Retina (tissue), 1 donor: ENCODE measurements at places on chromosomes 5 and 9.

GRCh38 chr9:136204838-136205706 is at the start of gene LHX3:
Gene LHX3 (minus strand): TSS chr9:136205128. CDS start chr9:136205012, 116 bp downstream.
- no peak for DNase-seq

- DNase-seq = no peak
These were observed 26.4 kb downstream of the ERAP1 start for GRCh38 chr5:96781031-96781971.

- no peak for DNase-seq
These were observed 3.5 kb downstream of the OR2V1 start for GRCh38 chr5:181127456-181127855.

- DNase-seq = no peak
These were observed 7.4 kb upstream of the ADAM19 start for GRCh38 chr5:157582731-157583620.

- DNase-seq = no peak
These were observed 9.4 kb downstream of the SRD5A1 start for GRCh38 chr5:6642655-6643054.

GRCh38 chr9:99303177-99303576 is 81.1 kb downstream of the SEC61B start:
- no peak for DNase-seq

- DNase-seq = no peak
These were observed 113.8 kb downstream of the RAPGEF6 start for GRCh38 chr5:131521252-131521651.

DNA sequence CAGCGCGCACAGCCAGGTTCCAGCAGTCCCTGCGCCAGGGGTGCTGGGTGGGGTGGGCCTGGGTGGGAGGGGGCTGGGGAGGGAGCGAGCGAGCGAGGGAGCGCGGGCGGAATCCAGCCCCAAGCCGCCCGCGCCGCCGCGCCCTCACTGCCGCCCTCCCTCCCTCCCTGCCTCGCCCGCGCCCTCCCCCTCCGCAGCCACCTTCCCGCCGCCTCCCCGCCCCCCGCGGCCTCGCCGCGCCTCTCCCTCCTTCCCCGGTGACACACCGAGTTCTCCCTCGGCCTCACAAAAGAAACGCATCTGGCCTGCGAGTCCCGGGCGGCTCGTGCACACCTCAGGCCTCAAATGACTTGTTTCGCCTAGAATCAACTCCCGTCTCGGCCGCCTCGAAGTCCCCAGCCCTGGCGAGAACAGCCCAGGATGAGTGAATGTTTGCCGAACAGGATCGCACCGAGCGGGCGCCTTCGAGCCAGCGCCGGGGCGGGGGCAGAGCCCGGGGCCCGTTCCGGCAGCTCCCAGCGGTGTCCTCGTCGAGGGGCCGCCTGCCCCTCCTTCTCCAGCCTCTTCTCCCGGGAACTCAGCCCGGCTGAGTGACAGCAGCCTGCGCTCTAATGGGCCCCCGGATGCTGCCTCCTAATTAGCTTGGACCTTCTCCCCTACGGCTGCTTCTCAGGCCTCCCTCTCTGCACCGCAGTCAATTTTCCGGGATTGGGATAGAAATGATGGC is 371 bp upstream of the PITX1 start:
- peak; percentile 83 for DNase-seq

DNA sequence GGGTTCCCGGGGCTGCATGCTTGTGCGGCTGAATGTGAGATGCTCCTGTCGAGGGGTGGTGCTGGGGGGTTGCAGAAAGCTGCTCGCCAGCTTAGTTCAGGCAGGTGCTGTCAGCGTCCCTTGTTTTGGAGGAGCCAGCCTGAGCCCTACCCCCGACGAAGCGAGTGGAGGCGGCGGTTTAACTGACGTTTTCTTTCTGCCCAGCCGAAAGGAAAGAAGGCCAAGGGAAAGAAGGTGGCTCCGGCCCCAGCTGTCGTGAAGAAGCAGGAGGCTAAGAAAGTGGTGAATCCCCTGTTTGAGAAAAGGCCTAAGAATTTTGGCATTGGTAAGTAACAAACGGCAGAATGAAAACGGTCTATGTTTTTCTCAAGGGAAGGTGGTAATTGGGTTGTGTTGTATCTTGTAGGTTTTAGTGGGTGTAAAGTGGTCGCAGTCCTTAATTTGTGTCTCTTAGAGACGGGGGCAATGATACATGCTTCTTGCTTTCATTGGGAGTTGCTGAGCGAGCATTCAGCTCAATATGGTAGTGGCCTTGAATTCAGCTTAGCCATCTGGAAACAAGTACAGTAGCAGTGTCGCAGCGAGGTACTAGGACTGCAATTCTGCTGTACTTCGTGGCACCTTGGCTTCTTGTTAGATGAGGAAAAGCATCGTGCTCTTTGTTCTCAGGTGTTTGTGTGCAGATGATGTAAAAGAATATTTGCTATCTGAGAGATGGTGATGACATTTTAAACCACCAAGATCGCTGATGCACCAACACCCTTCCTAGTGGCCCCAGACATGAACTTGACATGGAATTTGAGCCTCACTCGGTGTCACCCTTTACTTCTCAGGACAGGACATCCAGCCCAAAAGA is 928 bp downstream of the RPL7A start:
- DNase-seq = no peak

DNA sequence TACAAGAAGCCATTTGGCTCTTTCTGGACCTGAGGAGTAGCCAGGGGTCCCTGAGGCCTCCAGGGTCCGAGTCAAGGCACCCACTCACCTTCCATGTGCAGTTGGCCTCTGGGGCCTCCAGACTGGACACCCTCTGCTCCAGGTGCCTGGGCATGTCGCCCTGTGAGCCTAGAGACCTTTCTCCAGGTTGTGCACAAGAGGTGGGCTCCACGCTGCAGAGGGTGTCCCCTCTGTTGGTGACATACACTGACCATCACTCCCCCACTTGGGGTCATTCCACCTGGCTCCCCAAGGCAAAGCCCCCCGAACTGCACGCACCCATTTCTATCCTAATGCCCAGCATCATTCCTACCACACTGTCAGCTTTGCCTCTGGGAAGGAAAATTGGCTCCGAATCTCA is 48.8 kb downstream of the RASGEF1C start:
- DNase-seq = no peak

DNA sequence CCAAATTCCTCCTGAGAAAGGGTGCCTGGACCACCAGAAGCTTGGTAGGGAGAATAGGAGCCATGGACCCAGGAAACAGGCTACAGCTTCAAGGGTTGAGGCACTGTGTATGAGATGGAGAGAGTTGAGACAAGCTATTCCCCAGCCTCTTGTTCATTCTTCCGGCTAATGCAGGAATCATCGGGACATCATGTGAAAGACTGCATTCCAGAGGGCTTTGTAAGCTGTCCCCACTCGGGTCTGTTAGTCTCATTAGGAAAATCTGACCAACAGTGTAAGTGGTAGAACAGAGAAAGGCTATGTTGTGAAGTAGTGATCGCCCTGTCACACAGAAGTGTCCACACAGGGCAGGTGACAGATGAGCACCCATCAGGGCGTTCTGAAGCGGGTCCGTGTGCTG is 81.4 kb downstream of the GABBR2 start:
- peak; percentile 63 for DNase-seq

GRCh38 chr5:115333164-115333563 is 36.7 kb upstream of the CCDC112 start:
- DNase-seq = no peak

- DNase-seq = peak; percentile 27
These were observed 47.1 kb upstream of the POU4F3 start for GRCh38 chr5:146291421-146292074.

DNA sequence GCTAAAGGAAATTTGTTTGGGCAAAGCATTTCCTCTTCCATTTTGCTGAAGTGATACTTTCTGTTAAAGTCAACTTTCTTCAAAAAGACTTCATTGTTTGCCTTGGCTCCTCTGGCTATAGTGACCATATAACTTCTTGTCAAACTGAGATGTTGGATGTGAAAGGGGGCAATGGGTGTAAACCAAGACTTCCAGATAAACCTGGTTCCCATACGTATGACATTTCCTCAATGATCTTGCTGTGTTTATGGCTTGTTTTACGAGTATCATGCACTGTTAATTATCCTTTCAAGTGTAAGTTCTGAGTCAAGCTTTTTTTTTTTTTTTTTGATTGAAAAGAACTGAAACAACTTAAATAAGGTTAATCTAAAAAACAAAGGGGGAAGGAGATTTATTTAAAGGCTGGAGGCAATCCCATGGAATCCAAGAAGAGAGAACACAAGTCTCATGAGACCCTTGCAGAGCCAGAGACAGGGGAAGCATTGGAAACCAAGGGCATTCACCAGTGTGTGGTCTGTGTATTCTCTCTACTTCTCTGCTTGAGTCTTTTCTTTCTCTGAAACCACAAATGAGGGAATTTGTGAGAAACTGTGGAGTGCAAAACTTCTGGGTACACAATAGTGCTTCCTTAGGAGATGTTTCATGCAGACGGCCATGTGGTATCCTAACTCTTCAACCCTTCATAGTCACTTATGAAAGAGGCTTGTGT is 335.3 kb downstream of the RAB3C start:
- no peak for DNase-seq

- DNase-seq = peak; percentile 7
These were observed 196.8 kb downstream of the SH3GL2 start for GRCh38 chr9:17775656-17776055.

DNA sequence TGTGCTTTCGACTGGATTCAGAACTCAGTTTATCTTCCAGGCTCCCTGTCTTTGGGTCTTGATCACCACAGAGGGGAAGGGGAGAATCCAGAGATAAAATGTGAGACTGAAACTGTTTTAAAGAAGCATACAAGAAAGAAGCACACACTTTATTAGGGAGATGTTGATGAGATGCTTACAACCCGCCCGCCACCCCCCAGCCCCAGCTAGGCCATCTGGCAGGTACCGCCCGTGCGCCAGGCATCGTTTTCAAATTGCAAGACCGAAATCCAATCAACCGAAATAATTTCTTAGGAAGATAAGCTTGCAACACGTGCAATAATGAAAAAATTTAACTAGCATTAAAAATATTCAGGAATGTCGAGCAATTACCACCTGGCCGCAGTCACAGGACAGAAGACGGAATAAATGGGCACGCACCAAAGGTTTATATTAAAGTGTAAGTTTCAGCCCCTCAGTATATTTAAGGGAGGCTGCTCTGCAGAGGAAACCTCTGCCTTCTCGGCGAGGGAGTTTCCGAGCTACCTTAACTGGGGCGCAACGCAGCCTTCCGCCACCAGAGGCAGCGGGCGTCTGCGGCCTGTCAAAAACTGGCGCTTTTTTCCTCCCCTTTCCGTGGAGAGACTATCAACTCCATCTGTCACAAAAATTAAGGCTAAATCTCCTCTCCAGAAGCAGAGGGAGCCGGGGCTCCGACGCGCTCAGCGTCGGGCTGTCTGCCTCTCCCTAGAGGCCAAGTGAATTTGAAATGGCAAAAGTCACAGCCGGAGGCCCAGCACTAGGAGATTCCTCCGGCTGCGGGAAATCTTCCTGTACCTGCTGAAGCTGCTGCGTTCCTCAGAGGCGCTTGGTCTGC is 996 bp upstream of the GAS1 start:
- DNase-seq = peak; percentile 94
